ENCODE measurements at places on chromosomes 16 and 17.

GRCh38 chr17:10992106-10992880 is 154.4 kb upstream of the PIRT start:
- no peak for DNase-seq

GRCh38 chr17:70678889-70679288 is 509.6 kb downstream of the KCNJ2 start:
- DNase-seq: no peak

- no peak for DNase-seq
Observed at GRCh38 chr17:9026741-9027140, 5.4 kb downstream of the NTN1 start.

GRCh38 chr17:17877529-17878358 is 41.0 kb upstream of the SREBF1 start:
- no peak for DNase-seq

GRCh38 chr16:68700831-68701230 is 36.3 kb upstream of the CDH1 start:
- no peak for DNase-seq

- DNase-seq: no peak
Observed at GRCh38 chr17:51636291-51636690, 375.9 kb downstream of the UTP18 start.

- no peak for DNase-seq
Observed at GRCh38 chr16:14464192-14464591, 165.9 kb downstream of the PARN start.

DNA sequence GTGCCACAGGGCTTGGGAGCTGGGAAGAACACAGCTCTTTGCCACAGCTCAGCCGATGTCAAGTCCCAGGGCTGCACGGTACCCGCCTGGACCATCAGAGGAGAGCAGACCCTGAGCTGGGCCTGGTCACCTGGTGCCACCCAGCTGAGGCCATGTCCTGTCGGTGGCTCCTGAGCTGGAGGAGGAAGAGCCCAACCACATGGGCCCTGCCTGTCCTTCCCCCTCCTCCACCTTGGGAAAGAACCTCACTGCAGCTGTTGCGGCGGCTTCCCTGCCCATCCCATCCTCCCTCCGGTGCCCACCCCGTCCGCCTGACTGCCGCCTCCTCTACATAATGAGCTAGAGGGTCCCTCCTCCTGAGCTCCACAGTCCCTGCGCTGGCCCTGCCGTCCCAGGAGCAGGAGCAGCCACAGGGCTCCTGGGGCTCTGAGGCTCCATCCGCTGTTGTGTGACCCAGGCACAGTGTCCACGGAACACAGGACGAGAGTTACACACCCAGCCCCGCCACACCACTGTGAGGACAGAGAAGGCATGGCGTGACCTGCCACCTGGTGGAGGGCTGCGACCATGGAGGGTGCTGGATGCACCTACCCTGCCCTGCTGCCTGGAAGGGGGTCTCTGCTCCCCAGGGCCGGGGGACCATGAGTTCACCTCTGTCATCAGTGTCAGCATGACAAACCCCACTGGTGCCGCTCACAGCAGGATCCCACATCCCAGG is 21.4 kb upstream of the CHMP6 start:
- peak; percentile 37 for DNase-seq

GRCh38 chr16:65572156-65572555 is 450.3 kb upstream of the CDH11 start:
- no peak for DNase-seq

- no peak for DNase-seq
Observed at GRCh38 chr17:40436636-40437035, 6.6 kb upstream of the IGFBP4 start.

- no peak for DNase-seq
Observed at GRCh38 chr17:13243585-13243984, 225.8 kb upstream of the ELAC2 start.

DNA sequence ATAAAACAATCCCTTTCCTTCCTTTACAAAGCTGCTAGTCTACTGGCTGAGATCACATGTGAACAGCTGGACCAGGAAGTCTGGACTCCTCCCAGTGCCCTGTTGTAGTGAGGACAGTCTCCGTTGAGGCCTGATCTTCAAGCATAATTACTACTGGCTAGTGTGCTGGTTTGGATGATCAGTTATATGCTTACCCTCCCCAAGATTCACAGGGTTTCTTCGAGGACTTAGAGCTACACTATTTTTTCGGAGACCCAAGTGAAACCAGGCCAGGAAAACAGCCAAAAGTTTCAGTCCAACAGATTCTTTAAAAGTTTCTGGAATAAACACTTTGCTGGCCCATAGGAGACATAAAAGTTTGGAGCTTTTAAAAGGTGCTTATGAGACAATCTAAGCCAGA is 194.9 kb upstream of the CDH11 start:
- no peak for DNase-seq

- DNase-seq: no peak
Observed at GRCh38 chr17:80791758-80792284, 199.8 kb upstream of the CHMP6 start.

DNA sequence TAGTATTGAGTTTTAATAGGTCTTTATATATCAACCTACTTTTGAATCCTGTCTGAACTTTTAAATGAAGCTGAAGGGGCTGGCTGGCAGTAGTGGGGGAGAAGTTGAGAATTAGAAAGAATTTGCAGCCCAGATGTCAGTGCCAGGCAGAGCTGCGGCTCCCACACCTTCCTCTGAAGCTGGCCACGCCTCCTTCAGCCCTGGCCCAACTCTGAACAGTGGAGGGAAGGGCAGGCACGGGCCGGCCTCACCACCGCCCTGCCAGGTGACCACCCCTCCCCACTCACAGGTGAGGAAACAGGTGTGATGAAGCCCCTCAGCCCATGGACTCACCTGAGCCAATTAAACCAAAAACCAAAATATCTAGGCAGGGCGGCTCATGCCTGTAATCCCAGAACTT is 87.0 kb downstream of the MGAT5B start:
- no peak for DNase-seq

DNA sequence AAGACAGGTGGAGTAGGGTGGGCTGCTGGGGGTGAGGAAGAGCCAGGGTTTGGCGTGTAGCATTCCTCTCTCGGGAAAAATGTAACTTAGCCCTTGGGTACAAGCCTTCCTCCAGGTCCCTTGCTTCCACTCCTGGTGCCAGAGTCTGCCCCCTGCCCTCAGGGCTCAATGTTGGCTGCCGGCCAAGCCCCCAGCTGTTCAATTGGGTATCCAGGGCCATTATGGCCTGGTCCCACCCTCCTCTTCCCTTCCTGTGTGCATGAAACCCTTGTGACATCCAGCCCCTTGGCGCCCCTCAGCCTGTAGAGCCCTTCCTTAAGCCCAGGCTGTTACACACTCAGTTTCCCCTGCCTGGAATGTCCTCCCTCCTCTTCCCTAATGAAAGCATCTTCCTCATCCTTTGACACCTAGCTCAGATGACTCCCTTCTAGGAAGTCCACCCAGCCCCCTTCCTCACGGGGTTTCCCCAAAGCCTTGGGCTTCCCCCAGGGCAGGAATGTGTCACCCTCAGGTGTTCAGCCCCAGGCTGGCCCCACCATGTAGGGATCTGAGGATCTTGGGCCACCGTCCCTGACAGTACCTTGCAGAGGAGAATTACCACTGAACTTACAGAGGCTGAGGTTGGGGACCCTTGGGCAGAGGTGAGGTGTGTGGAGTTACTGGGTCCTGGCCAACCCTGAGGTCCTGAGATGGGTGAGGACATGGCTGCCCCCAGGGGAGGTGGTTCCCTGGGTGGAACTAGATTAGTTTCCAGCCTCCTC is 30.0 kb downstream of the B9D1 start:
- no peak for DNase-seq

DNA sequence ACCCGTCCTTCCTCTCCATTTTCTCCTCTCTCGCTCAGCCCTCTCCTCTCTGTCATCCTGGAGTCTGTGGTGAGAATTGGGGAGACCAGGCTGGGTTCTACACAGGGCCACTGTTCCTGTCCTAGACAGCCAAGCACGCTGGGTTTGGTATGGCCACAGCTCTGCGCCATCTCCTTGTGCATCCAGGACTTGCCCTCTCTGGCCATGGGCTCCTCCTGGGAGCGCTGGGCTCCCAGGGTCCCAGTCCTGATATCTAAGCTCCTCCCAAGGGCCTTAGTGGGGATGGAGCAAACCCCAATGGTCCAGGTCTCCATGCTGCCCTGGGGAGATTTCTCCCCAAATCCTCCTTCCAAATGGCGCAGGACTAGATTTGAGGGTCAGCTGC is 27.2 kb upstream of the ITGA3 start:
- no peak for DNase-seq

DNA sequence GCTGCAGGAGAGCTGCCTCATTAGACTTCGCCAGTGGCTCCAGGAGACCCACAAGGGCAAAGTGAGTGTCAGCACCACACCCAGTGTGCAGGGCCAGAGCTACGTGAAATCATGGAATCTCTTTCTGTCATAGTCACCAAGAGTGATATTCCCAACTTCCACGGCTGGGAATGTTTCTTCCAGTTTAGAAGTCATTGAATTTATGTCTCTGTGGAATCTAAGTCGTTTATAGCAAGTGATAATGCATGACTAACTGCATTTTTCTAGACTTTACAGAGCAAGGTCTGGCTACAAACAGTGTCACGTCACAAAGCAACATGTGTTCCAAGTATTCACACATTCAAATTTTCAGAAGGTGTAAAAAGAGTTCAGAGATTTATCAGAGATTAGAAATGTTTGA is 55.5 kb downstream of the SEC14L1 start:
- DNase-seq: no peak

- no peak for DNase-seq
Observed at GRCh38 chr16:51766739-51767138, 615.7 kb upstream of the SALL1 start.

- DNase-seq: no peak
Observed at GRCh38 chr17:41915566-41915965, 3.2 kb downstream of the ACLY start.

DNA sequence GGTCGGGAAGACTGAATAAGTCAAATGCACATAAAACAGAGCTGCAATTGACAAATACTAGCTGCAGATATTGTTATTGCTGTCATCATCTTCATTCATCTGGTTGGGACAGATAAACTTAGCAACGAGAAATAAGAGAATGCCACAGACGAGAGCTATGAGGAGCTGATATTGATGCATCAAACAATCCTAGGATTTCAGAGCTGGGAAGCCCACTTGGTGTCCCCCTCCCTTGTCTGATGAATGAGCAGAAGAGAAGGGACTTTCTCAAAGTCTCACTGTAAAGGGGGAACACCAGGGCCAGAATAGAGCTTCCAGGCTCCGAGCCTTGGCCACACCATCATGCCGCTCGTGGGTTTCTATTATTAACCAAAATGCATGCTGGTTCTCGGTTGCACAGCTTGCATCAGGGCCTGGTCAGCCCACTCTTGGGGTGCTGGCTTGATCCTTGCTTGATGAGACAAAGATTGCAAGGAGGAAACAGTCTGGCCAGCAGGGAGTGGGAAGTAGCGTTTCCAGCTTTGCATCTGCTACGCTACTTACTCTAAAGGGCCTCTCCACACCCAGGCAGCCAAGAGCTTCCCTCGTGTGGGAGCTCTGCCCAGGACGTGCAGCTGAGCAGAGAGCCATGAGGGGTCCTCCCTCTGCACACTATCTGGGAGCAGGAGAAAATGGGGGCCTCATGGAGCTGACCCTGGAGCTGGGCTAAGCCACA is 28.4 kb upstream of the EMP2 start:
- no peak for DNase-seq
